ENCODE measurements at places on chromosomes 5 and 9.

GRCh38 chr5:170217831-170218230, 15.0 kb upstream of the C5orf58 start:
- no peak for DNase-seq

- DNase-seq = no peak
These were observed 107.1 kb downstream of the SLC1A3 start for GRCh38 chr5:36713541-36713940.

DNA sequence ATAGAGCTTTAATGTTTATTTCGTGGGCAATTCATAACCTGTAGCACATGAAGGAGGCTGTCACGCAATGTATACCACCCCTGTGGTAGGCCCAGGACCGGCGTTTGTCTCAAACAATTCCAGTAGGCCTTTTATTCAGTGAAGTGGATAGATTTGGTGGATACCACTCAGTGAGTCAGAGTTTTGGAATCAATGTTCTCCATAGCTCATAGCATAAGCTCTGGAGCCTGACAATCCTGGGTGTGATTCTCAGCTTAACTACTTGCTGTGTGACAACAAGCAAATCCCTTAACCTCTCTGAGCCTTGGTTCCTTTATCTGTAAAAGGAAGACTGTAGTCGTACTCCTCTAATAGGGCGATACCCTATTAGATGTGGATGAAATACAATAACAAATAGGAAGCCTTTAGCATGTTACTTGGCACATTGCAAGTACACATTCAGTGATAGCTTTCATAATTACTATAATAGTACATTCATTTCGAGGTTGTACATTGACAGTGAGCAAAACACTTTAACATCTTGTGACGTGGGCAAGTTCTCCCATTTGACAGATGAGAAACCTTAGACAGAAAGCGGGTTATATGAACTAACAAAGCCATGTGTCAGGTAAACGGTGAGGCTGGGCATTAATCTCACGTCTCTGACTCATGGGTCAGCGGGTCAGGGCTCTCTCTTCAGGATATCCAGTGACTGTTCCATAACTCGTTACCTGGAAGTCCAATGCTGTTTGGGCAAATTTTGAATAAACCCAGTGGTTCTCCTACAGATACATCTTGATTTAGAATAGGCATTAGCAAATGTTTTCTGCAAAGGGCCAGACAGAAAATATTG, 130.8 kb downstream of the C9orf152 start:
- DNase-seq = no peak

GRCh38 chr5:174990909-174991308, 266.5 kb downstream of the MSX2 start:
- no peak for DNase-seq

- no peak for DNase-seq
These were observed 29.6 kb downstream of the SPRY4 start for GRCh38 chr5:142295084-142295758.

DNA sequence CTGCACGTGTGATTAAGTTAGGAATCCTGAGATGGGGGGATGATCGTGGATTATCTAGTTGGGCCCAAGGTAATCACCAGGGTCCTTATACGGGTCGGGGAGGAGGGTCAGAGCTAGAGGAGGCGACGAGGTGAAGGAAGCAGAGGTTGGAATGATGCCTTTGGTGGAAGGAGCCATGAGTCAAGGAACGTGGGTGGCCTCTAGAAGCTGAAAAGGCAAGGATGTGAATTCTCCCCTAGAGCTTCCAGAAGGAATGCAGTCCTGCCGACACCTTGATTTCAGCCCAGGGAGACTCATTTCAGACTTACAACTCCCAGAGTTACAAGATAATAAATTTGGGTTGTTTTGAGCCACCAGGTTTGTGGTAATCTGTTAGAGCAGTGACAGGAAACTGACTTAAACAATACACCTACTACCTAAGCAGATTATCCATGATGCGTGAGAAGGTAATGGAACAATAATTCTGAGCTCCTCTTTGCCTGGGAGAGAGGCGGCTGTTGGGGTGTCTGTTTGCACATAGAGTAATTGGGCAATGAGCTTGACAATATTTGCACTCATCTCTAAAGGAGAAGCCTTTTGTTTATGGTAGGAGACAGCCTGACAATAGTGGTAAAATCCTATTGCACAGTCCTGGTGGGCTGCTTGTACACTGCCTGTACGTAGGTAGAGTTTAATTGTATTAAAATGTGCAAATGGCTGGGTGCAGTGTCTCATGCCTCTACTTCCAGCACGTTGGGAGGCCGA, 129.3 kb upstream of the IER5L start:
- peak; percentile 50 for DNase-seq

- DNase-seq = no peak
These were observed 132.0 kb downstream of the FSTL4 start for GRCh38 chr5:133480366-133480765.

DNA sequence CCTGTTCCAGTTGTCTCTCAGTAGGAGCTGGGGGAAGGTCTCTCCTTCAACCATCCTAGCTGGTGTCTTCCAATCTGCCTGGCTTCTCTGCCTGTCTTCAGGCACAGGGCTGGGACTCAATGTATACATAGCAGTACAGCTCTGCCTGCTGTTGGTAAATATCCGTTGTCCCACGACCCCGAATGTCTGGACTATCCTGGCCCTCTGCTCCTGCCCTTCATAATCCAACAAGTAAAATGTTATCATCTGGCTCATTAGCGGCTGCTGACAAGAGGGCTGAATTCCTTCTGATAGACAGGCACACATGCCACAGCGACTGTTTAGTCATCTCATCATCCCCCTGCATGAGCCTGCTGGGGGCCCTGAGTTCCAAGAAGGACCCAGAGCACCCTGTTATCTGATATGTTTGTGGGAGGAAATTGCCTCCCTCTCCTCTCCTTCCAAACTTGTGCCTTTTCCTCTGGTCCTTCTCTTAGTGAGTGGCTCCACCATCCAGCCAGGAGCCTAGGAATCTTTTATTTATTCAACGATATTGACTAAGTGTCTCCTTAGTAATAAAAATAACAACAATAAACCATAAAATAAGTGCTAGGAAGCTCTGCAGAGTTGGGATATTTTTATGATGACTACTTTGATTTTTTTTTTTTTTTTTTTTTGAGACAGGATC, 29.5 kb upstream of the TGFBR1 start:
- no peak for DNase-seq
